ENCODE measurements at places on chromosomes 16 and 17.

DNA sequence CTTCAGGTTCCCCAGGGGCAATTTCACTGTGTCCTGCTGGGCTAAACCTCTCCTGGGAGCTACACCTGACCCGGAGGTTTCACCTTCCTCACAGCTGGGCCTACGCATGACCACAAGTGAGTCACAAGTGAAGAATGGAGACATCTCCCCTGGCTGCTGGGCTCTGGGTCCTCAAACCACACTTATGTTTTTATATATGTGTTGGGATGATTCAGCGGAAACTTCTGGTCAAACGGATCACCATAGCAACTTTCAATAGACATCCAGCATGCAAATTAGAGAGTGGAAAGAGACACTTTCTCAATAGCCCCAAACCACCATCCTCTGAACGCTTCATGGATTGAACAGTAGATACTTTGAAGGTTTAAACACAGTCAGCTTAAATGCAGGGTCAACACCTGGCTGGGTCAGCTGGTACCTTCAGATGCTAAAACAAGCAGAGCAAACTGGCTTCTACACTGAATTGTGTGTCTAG is 28.0 kb upstream of the MAF start:
- DNase-seq = peak; percentile 9

GRCh38 chr16:79601092-79601930 is 774 bp upstream of the MAF start:
- DNase-seq = no peak

DNA sequence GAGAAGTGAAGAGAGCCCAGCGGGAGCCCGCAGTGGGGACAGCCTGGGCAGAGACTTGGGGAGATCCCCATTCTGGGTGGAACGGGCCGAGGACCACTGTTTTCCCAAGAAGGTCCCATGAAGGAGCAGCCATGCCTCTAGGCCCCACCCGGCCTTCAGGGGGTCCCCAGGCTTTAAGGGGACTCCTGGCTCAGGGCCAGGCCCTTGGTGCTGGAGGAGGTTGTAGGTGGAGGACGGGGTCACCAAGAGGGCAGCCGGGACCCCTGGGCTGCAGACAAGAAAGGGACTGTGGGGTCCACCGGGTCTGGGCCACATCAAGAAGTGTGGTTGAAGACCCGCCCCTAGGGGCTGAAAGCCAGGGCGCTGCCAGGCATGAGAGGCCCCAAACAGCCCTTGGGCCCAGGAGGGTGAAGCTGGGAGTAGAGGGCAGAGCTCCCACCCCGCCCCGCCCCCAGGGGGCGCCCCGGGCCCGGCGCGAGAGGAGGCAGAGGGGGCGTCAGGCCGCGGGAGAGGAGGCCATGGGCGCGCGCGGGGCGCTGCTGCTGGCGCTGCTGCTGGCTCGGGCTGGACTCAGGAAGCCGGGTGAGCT is at the start of gene PRSS21:
PRSS21 (plus strand) TSS at position 487 of the 589 bp plus-strand sequence; CDS start at position 519, 32 bp downstream.
- DNase-seq = peak; percentile 37

DNA sequence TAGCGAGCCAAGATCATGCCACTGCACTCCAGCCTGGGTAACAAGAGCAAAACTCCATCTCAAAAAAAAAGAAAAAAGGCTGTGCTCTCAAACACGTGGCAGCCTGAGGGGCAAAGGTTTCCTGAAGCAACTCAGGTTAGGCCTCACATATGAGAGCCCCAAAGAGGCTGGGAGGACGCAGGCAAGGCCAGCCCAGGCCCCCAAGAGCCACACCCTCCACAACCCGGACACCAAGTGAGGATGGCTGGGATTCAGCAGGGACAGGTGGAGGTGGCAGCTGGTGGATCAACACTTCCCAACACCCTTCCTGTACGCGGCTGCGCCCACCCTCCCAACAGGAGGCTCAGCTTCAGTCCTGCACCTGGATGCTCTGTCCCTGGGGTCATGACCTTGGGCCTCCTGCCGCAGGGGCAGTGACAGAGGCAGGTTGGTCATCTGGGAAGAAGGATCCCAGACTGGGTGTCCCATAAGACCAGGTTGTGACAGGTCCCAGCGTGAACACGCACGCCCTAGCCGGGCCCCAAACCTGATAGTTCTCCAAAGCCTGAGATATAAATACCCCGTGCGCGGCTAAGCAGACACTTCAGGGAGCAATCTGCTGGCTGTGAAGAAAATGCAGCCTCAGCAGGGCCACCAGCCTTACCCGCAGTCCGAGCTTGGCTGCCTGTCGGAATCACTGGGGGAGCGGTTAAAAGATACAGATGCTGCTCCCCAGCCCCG is 78.1 kb downstream of the TIMM22 start:
- no peak for DNase-seq

GRCh38 chr16:72811188-72811720 is 236.7 kb downstream of the ZFHX3 start:
- no peak for DNase-seq

GRCh38 chr16:46830417-46830901 is 521 bp downstream of the C16orf87 start:
- DNase-seq = no peak

DNA sequence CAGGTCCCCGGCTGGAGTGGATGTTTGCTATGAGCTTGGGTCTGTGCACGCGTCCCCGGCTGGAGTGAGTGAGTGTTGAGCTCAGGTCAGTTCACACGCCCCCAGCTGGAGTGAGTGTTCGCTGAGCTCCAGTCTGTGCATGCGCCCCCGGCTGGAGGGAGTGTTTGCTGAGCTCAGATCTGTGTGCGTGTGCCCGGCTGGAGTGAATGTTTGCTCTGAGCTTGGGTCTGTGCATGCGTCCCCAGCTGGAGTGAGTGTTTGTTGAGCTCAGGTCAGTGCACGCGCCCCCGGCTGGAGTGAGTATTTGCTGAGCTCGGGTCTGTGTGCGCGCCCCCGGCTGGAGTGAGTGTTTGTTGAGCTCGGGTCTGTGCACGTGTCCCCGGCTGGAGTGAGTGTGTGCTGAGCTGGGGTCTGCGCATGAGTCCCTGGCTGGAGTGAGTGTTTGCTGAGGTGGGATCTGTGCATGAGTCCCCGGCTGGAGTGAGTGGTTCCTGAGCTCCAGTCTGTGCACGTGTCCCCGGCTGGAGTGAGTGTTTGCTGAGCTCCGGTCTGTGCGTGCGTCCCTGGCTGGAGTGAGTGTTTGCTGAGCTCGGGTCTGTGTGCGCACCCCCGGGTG is 284.2 kb downstream of the SNX29 start:
- no peak for DNase-seq

GRCh38 chr16:80775450-80775849 is 28.9 kb downstream of the CDYL2 start:
- no peak for DNase-seq

DNA sequence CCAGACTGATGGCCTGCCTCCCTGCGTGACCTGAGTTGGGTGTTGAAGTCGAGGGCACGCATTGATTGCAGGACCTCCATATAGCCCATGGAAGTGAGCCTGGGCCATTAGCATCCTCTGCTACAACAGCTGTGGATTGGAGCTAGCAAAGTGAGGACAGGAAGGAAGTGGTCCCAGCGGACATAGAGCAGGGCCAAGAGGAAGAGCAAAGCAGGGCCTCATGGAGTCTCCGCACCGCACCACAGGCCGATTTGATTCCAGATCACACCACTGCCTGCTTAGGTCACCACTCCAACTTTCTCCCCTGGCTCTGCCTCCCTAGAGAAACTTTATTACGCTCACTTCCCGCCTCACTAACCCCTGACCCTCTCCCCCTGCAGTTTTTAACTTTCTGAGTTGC is 10.7 kb upstream of the UBTF start:
- DNase-seq = no peak

- no peak for DNase-seq
Observed at GRCh38 chr16:27242868-27243590, 25.5 kb downstream of the NSMCE1 start.

GRCh38 chr17:14838567-14838966 is 426.6 kb downstream of the PMP22 start:
- DNase-seq = no peak

GRCh38 chr16:28913946-28914724 is 10.9 kb downstream of the RABEP2 start:
- DNase-seq = no peak

DNA sequence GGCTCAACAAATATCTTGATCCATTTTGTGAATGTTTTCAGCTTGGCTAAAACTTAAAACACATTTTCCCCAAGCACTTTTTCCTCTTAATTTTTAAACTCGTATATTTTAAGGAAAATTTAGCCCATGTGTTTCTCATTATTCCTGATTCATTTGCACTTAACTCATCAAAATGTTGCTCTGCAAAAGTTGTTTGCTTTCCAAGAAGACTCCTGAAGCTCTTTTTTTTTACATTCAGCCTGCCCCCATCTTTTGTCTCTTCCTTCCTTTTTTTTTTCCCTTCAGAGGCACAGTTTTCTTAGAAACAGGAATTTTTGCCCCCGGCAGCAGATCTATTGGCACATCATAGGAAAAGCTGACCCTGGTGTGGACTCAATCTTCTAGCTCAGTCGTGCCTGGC is 155.0 kb upstream of the SALL1 start:
- DNase-seq = no peak

DNA sequence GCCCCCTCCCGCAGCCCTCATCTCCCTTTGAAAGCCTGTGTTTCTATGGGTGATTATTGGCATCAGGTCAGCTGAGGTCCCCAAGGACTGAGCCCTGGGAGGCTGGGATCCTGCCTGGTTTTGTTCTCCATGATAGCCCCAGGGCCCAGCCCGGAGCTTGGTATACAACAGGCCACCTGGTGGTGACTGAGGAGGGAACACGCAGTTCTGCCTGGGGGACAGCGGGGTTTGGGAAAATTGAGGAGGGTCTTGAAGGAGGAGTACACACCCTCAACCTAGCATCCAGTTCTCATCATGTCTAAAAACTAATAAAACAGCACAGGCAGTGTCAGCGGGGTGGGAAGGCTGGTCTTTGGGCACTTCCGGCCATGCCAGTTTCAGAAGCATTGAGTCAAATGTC is 335.1 kb downstream of the CPPED1 start:
- no peak for DNase-seq

DNA sequence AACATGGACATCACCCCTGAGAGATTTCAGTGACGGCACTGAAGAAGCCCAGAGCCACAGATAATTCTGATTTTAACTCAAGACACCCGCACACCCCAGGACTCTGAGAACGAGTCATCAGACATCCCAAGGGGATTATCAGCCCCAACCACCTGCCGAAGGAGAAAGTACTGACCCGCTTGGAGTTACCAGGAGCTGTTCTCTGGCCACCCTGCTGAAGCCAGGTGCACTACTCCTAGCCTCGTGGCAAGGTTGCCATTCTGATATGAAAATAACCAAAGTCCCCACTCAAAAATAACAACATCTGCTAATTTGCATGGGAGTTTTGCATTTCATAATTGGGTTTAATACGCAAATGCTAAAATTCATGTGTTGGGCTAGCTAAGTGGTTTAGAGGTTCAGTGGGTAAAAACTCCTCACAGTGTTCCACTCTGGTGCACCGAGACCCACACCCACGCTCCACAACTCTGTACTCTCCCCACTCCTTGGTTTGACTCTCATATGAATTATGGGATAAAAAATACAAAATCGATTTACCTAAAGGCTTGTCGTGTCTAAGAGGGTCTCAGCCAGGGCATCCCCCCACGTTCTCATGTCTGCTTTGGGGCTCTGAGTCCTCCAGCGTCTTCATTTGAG is 143.0 kb upstream of the NOL11 start:
- DNase-seq = no peak

DNA sequence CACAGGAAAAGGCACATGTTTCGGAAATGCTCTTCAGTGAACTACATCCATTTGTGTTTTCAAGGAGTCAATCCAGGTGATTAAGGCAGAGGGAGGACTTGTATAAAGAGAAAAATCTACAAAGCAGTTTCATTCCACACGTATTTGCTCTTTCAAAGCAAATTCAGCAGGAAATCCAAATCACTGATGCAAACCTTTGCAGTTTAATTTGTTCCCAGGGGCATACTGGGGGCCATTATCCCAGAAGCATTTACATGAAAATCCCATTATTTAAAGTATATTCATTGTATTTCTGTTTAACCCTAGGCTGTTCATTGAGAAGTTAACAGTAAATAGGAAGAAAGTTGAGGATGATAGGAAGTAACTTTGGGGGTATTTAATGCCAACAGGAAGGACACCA is 147.9 kb downstream of the PMP22 start:
- no peak for DNase-seq

GRCh38 chr16:27319257-27319965 is 5.6 kb downstream of the IL4R start:
- no peak for DNase-seq

DNA sequence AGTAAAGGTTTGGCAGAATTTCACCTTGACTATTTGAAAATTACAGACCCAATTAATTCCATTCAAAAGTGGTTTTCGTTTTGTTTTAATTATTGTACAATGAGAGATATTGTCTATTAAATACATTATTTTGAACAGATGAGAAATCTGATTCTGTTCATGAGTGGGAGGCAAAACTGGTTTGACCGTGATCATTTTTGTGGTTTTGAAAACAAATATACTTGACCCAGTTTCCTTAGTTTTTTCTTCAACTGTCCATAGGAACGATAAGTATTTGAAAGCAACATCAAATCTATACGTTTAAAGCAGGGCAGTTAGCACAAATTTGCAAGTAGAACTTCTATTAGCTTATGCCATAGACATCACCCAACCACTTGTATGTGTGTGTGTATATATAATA is 72.6 kb downstream of the CDK12 start:
- no peak for DNase-seq

DNA sequence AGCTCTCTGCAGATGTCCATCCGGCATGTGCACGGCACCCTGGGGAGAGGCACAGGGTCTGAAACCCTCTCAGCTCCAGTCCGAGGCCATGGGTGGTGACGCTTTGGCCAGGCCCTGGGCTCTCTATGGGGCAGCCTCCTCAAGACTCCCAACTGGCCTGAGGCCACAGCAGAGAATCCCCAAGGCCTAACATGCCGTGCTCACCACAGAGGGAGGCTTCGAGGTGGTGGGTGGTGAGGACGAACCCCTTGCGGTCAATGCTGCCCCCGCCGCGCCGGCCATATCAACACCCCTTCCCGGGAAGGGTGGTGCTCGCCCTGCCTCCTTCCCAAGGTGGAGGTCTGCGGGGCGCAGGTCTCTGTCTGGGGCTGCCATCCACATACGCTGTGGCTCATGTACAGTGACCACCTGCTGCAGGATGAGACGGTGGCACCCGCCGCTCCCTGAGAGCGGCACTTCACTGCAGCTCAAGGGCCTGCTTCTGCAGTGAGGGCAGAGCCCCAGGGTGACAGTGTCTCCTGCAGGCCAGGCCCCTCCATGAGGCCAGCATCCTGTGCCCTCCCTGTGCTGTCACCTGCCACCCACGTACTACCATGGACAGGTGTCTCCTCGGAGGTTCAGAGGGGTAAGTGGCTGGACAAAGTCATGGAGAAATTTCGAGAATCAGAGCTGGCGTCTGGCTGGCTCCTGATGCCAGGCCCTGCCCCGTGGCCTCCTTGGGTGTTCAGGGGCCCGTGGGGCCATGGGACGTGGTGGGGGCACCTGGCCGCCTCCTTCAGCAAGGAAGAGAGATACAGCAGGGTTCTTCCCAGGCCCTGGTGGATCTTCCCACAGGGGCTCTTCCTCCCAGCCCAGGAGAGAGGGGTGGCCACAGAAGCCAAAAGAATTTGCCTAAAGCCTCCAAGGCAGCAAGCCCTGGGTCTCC is 54.6 kb upstream of the ACSF3 start:
- DNase-seq = no peak

DNA sequence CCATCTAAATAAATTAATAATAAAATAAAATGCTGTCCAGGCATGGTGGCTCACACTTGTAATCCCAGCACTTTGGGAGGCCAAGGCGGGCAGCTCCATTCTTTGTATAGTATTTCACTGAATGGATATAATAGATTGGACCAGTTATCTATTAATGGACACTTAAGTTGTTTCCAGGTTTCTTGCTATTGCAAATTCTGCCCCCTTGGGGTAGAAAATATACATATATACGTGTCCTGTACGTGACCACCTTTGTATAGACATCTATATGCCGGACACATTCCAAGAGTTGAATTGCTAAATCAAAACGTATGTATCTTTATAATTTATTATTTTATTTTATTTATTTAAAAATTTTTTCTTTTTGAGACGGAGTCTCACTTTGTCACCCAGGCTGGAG is 3.9 kb upstream of the EXOC7 start:
- DNase-seq = no peak

Measured in central memory CD4-positive, alpha-beta T cell (primary cell).